ENCODE measurements at places on chromosomes 12 and 14.

DNA sequence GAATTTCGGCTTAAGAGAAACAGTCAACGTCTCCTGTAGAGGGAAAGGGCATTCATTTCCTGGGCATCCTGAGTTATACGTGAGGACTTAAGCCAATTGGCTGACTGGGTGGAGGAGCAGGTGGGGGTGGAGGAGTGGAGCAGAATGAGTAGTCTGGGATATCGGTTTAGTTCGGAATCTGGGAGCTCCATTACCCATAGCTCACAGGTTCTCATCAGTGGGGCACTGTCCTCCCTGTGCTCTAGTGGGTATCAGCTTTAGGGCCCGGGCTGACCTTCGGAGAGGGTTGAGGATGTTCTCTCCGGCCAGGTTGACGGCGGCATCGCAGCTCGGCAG is 704 bp downstream of the SDR39U1 start:
- DNase-seq = no peak

DNA sequence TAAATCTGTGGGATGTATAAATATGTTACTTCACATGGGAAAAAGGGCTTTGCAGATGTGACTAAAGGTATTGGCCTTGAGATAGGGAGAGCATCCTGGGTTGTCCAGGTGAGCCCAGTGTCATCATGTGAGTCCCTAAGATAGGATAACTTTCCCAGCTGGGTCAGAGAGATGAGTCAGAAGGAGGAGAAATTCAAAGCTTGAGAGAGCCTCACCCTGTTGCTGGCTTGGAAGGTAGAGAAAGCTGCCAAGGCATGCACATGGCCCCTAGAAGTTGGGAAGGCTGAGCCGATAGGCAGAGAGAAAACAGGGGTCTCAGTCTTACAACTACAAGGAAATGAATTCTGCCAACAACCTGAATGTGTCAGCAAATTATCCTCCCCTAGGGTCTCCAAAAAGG is 213.0 kb downstream of the ADGRD1 start:
- no peak for DNase-seq

- DNase-seq = no peak
These were observed 93.9 kb downstream of the FGD4 start for GRCh38 chr12:32493282-32493681.

DNA sequence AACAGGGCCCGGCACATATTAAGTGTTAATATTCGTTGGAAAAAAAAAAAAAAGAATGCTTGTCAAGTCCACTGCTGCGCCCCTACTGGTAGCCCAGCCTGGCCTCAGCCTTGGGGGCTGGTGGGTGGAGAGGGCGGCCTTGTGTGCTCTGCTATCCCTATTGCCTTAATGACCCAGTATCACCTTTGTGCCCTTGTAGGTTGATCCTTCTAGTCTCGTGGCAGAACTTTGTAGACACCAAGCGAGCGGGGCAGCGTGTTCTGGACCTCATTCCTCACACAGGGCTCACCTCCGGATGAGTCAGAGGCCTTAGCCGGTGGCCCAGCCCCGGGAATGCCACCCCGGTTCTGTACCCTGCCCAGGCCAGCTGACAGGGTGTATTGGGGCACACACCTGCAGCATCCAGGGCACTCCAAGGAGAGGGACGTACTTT is 1.8 kb upstream of the RCOR1 start:
- DNase-seq = no peak

DNA sequence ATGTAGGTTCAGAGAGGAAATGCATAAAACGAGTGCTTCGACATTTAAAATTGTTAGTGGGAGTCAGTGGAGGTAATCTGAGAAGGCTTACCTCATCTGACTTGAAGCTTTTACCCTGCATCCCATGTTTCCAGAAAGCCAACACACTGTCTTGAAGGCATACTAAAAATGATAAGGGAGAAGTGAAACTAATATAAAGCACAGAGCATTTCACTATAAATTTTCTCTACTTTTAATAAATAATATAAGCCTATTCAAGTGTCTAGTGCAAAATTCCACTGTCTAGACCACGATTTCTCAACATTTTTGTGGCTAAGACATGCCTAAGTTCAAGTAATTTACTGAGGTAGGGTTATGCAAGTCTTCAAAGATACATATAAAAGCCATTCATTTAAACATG is 29.1 kb upstream of the CDKL1 start:
- no peak for DNase-seq

DNA sequence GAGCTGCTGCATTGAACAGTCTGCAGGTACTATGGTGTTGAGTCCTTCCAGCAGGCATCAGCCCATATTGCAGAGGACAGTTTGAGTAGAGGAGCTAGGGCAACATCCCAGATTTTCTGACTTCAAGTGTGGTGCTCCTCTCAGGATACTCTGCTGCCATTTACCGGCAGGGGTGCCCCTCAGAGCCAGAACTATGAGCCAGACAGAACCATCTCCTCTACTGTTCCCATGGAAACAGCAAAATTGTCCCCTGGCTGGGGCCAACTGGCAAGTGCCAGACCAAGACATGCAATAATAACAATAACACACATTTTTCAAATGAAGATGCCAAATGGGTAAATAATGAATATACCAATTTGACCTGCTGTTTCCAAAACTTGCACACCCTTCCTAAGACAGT is 102.9 kb downstream of the ADCK1 start:
- DNase-seq = no peak

DNA sequence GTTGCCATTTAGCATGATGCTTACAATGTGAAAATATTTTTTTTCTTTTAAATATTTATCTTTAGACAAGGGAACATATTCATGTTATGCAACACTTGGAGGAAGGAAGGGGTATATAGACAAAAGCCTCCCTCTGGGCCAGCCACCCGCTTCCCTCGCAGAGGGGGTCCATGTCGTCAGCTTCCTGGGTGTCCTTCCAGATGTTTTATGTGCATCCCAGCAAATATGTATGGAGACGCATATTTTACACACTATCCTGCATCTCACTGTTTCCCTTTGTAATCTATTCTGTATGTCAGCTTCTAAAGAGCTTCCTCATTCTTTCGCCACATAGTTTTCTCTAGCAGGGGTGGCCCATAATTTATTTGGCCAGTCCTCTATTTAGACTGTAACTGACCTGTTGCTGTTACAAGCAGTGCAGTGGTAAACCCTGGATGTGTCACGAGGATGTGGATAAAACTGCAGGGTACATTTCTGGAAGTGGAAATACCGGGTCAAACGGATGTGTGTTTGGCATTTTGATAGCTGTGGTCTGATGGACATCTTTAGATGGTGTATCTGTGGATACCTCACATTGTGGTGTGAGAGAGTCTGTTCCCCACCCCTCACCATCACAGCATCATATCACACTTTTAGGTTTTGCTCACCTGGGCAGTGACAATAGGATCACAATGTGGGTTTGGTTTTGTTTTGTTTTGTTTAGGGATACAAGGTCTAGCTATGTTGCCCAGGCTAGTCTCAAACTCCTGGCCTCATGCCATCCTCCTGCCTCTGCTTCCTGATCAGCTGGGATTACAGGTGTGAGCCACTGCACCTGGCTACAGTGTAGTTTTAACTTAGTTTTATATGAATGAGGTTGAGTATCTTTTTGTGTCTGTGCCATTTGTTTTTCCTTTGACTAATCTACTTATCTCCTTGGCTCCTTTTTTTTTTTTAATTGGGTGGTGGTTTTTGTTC is 31.6 kb downstream of the FAM222A start:
- no peak for DNase-seq

DNA sequence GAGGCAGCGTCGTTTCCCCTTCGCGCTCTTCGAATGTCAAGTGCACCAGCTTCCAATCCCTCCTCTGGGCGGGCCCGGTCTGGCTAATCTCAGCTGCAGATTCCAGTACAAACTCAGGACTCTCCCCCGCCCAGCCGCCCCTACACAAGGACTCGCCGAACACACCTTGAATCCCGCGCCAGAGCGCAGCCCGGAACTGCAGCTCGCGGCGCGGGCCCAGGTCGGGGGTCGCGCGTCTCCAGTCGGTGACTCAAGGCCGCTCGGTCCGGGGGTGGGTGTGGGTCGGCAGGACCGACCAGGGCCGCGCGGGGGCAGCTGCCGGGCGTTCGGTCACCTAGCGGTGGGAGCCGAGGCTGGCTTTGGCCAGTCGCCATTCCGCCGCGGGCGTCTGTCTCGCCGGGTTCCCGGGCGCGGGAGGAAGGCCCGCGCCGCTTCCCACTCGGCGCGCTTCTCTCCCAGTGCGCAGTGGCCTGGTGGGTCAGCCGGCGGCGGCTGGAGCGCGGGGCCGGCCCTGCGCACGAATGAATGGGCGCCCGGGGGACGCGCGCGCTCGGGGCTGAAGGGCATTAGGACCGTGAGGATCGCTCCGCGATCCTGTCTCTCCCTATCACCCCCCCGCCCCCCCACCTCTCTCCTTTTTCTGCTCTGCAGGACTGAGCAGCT is at the start of gene GALNT16:
Gene GALNT16, plus strand, starts transcription at position 632 of the 663 bp plus-strand sequence. CDS start 133 bp downstream, outside the sequence.
- no peak for DNase-seq

DNA sequence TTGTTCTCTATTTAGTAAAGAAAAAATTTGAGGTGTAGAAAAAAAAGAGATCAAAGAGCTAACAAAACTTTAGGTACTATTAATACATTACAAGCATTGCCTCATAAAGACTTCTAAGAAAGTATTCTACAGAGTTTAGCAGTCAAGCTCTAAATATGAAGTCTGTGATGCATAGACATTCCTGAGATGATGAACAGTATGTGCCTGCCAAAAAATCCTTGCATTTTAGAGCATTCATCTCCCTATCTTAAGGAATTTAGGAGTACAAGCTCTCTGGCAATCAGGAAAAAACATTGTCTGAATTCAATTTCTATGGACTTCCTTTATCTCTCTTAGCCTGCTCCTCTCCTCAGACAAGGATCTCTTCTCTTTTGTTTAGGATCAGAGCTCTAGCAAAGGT is 202.6 kb upstream of the LRFN5 start:
- DNase-seq = no peak

DNA sequence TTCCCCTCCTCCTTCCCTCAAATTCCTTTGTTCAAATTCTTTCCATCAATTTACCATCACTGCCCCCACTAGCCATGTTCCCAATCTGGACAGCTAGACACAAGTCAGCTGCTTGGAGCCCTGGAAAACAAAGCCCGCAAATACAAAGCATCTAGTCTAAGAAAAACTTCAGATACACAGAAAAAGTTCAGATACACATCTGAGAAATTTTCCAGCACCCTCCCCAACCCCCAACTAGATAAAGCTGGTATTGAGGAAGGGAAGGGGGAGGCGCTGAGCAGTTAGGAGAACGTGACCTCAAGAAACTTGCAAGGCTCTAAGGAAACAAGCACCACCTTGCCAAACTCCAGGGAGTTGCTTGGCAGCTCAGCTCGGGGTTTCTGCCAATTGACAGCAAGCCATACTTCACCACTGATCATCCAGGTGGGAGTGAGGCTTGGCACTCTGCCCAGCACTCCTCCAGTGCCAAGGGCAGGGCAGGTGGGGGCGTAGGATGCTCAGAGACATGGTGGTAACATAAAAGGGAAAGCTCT is 5.1 kb upstream of the CNIH1 start:
- no peak for DNase-seq

- DNase-seq = no peak
These were observed 34.2 kb upstream of the PRMT8 start for GRCh38 chr12:3456809-3457208.

DNA sequence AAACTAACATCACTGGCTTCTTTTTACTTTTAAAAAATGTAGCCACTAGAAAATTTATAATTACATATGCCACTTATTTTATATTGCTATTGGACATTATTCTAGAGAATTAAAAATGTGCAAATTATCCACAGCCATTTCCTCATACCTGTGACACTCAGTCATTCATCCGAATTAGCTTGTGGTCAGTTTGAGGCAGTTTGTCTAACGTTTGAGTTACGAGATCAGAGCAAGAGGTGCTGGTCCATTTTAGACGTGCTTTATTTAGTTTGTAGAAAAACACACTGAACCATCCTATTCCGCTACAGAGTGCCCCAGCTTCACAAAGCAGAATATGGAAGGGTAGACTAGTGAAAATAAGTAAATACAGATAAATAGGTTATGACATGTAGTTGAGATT is 513.0 kb downstream of the NRXN3 start:
- DNase-seq = no peak

DNA sequence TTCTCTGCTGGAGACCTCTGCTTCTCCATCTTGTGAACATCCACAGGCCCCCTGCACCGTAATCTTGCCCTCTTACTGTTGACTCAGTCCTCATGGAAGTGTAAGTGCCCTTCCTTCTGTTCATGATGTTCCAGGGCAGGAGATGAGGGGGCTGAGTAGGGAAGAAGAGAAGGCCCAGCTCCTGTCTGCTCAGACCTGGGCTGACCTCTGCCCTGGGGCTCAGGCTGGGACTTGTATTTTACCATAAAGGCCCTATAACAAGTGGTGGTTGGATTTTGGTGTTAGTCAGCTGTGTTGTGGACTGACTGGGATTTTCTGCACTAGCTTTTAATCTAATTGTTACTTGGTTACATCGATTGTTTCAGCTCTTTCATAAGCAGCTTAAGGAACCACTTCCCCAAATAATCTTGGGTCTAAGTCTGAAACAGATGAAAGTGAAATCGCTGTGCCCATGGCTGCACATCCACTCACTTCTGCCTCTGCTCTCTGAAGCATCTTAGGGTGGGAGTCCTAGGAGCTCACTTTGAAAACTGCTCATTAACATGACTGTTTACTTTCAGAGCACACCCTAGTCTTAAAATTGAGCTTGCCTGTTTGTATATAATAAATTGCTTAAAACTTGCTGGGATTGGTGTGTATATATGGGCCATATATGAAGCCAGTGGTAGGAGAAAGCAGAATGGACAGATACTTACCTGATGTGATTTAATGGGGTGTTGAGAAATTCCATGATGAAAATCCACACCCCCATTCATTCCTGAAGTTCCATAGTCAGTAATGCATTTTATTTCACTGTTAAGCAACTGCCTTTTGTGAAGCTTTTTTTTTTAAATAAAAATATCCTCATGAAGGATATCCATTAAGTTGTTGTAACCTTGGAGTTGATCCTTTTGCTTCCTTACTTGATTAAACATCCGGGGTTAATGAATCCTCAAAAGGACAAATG is 17.7 kb downstream of the C12orf71 start:
- no peak for DNase-seq

GRCh38 chr12:39300799-39301198 is 142.1 kb downstream of the KIF21A start:
- no peak for DNase-seq

- no peak for DNase-seq
These were observed 59.8 kb upstream of the KCNA1 start for GRCh38 chr12:4849795-4850345.

DNA sequence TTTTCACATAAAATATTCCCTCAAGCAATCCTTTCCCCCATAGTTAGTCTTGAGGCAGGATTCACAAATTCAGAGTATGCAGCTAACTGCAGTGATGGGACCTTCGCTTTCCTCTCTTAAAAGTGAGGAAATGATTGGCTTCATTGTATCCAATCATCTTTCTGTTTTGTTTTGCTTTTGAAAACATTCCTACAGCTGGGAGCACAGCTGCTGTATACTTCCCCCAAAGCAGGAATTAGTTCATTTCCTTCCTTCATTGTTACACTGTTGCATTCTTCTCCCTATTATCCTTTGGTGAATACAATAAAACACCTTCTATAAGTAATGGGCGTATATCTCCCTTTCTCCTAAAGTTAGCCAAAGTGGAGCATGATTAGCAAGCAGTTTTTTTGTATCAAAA is 9.4 kb upstream of the GAS2L3 start:
- DNase-seq = no peak

DNA sequence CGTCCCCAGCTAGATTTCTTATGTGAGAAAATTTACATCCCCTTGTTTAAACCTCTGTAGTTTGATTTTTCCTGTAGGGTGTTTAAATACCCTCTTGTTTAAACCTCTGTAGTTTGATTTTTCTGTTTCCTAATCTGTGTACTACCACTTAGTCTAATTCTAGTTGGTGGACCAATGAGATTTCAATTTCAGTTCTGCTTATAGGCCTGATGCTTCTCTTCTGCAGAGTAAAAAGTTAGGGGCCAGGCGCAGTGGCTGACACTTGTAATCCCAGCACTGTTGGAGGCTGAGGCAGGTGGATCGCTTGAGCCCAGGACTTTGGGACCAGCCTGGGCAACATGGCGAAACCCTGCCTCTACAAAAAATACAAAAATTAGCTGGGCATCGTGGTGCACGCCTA is 11.5 kb downstream of the UBC start:
- no peak for DNase-seq
